WTC11 (cell line): ENCODE measurements at places on chromosomes 16 and 17. TPM values are rescaled to one million over a fixed set of nuclear protein-coding genes. Genes with fewer than 3 reads are reported as not detected.

TNFRSF17 gene
- 0.18 TPM in 1 of 3 replicates, not detected in the others for total RNA-seq

CHST5 gene
- total RNA-seq = 0.71 to 0.89 TPM in 2 of 3 replicates, not detected in the other

GRCh38 chr17:61634011-61634539 is 43.1 kb upstream of the NACA2 start:
- no peak for DNase-seq

GRCh38 chr16:86597880-86598606 is 19.7 kb downstream of the FOXL1 start:
- DNase-seq = no peak

DNA sequence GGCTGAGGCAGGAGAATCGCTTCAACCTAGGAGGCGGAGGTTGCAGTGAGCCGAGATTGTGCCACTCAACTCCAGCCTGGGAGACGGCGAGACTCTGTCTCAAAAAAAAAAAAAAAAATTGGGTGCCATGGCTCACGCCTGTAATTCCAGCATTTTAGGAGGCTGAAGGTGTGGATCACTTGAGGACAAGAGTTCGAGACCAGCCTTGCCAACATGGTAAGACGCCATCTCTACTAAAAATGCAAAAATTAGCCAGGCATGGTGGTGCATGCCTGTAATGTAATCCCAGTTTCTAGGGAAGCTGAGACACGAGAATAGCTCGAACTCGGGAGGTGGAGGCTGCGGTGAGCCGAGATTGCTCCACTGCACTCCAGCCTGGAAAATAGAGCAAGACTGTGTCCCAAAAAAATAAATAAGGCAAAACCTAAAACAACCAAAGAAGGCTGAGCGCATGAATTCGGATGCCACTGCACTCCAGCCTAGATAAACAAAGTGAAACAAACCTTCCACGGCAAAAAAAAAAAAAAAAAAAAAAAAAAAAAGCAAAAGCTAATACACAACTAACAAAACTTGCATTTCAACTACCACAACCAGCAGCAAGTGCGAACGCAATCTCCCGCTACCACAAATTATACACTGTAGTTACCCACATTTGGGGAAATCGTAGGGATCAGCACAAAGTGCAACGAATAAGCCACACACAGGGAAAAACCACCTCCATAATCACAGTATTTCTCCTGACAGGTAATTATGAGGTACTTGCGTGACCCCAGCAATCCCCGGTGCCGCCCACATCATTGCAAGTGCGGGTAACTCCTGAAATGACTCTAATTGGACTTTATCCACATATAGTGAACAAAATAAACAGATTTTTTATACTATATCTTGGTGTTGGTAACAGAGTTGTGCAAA is 25.6 kb downstream of the TEX14 start:
- no peak for DNase-seq

LAT gene
- 2.0 to 5.6 TPM (median 3.5 TPM) in 3 replicates for total RNA-seq

- no peak for DNase-seq
Observed at GRCh38 chr16:22219389-22220068, 13.5 kb downstream of the EEF2K start.

GRCh38 chr16:77064037-77064436 is 127.0 kb upstream of the MON1B start:
- no peak for DNase-seq

DNA sequence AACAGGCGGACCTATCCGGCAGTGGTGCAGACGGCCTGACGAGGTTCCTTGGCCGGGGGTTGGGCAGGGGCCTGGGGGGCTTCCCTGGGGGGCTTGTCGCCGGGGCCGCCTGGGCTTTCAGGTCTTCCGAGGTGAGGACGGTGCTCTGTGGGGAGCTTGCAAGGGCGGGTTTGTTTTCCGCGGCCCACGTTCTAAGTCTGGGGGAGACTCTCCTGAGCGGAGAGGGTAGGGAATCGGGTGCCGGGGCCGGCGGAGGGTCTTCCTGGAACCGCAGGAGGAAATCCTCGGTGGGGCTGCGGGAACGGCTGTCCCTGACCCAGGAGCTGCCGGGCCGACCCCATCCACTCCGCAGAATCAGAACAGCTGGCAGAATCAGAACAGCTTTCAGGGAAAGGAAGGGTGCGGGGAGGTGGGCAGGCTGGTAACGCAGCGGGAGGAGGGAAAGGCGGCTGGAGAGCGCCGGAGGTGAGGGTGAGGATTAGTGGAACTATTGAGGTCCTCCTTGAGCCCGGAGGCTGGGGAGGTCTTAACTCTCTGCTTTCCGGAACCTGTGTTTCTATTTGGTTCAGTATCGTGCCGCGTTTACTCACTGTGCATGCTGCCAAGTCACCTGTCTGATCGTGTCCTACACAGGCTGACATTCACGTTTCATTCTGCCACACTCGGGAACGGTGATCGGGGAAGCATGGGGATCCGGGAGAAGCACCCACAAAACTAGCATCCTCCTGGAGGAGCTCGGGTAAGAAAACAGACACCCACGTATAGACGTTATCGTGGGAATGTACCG is 28.9 kb downstream of the CPSF4L start:
- peak; percentile 38 for DNase-seq

MYADML2 gene
- 0.44 to 0.62 TPM (median 0.46 TPM) in 3 replicates for total RNA-seq

GRCh38 chr16:89554343-89554742 is 6.1 kb upstream of the RPL13 start:
- no peak for DNase-seq

- no peak for DNase-seq
Observed at GRCh38 chr17:47736501-47737495, 3.8 kb downstream of the TBX21 start.

DNA sequence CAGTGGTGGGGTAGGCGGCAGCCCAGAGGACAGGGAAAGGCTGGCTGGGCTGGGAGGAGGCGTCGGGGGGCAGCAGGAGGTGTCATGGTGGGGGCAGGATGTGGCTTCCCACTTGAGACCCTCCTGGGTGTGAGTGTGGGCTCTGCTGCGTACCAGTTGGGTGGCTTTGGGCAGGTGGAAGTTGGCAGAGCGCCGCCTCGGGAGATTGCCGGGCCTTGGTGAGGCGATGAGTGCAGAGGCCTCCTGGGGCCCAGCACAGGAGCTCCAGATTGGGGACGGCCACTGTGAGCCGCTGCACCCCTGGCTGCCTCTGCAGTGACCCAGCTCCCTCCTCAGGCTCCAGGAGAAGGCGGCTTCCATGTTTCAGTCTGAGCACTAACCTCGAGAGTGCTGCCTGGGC is 13.8 kb downstream of the GPT2 start:
- DNase-seq = no peak

- DNase-seq = peak; percentile 67
Observed at GRCh38 chr17:9402590-9403199, 172.9 kb downstream of the STX8 start.

DNA sequence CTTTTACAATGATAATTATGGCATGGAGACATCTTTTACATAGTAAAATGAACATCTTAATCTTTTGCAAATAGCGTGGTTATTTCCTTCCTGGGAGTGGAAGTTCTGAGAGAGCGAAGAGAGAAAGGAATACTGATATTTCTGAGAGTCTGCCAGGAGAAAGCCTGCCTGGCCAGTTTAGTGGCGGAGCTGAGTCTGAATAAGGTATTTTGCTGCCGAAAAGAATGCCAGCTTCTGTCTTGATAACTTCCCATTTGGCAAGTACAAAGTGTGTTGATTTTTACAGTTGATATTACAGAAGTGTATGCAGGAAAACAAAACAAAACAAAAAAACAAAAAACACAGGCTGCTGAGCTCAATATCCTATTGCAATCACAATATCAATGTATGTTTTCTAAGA is 55.9 kb downstream of the KCNJ2 start:
- DNase-seq = no peak

C1QL1 gene
- total RNA-seq = 13.4 to 16.8 TPM (median 15.6 TPM) in 3 replicates

DNA sequence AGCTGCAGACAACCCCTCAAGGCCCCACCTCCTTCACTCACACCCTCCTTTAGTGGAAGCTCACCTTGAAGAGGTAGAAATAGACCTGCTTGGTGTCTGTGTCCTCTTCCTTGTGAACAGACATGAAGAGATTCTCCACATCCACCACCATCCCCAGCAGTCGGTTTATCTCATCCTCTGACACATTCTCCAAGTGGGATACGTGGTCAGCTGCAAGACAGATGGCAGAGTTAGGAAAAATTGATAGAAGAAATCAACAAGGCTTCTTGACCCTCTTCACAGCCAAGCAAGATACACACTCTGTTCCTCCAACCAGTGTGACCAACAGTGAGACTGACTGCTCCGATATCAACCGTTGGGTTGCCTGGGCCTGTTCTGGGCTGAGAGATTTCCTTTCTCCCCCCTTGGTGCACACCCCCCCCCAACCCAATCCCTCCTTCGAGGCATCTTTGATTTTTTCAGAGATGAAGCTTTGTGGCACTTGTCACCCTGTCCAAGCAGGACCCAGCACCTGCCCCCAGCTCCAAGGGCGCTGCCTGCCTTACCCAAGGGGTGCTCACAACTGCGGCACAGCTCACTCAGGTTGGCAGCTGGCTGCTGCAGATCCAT is 902 bp downstream of the KAT2A start:
- no peak for DNase-seq

DNA sequence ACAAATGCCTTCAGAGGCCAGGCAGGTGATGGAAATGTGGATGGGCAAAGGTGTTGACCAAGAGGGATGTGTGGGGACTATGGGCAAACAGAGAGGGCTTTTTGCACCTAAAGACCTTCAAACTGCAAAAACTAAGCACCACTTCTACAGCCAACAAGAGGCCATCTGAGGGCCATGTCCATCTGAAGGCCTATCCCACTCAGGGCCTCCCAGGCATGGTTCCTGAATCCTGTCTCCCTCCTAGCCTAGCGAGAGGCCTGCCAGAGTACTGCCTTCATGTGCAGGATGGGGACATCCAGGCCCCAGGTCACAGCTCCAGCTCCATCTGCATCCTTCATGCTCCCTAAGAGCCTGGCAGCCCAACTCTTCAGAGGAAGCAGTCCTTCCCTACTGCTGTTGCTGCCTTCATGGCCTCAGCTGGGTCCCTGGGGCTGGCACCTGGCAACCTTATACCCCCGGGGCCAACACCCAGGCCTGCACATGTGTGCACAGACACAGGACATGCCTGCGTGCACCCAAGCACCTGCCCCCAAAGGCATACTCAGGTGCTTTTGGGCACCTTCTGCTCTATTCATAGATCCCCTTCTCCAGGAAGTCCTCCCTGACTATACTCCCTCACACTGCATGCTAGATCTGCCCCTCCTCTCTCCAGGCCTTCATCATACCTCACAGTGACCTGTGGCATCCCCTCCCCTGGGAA is 95.2 kb downstream of the C16orf78 start:
- DNase-seq = no peak

GRCh38 chr16:9955677-9956076 is 226.6 kb downstream of the GRIN2A start:
- no peak for DNase-seq

PPP1R1B gene
- total RNA-seq = 15.0 to 20.5 TPM (median 15.2 TPM) in 3 replicates

SLC5A10 gene
- 0.09 TPM in 1 of 3 replicates, not detected in the others for total RNA-seq

CCDC200 gene
- total RNA-seq = not detected in 3 replicates

DNA sequence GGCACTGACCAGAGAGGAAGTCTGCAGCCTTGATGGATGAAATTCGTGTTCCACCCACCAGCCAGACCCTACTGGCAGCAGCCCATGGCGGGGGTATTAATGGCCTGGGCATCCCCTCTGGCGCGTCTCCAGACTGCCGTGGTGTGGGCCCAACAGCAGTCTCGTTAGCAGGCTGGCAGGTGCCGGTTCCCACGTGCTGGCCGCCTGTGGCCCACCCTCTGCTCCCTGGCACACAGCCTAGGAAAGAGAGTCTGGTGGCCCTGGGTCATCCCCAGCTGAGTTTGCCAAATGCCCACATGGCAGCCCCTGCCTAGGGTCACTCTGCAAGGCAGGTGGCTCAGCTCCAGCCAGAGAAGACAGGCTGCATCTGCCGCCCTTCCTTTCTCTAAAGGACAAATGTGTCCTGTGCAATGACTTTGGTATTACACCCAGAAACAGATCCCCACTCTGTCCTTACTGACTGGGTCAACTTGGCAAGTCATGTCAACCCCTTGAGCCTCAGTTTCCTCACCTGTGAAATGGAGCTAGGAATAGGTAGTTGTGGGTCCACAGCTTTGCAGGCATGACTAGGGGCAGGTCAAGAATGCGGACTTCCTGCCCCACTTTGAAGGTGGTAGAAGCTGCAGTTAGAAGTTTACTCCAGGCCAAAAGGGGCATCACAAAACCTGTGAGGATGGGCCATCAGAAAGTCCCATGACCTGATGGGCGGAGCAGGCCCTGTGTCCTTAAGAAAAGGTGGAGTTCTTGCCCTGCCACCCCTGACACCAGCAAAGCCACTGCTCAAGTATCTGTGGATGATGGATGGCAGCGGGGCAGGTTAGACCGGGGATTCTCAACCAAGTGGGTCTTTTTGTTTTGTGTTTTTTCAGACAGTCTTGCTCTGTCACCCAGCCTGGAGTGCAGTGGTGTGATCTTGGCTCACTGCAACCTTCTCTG is 76.6 kb downstream of the ABCC6 start:
- DNase-seq = no peak

GRCh38 chr16:68779891-68780290 is 42.8 kb downstream of the CDH1 start:
- no peak for DNase-seq

- no peak for DNase-seq
Observed at GRCh38 chr17:61015966-61016365, 338.3 kb downstream of the BCAS3 start.
